Gastroesophageal sphincter (tissue), 4 donors: ENCODE measurements at places on chromosomes 16 and 17. TPM values are rescaled to one million over a fixed set of nuclear protein-coding genes. Genes with fewer than 3 reads are reported as not detected.

GRCh38 chr17:64107500-64108236 lies 22.3 kb downstream of the ERN1 start:
- ATAC-seq: no peak

The DNAJA2 gene
- 75.8 TPM for total RNA-seq

DNA sequence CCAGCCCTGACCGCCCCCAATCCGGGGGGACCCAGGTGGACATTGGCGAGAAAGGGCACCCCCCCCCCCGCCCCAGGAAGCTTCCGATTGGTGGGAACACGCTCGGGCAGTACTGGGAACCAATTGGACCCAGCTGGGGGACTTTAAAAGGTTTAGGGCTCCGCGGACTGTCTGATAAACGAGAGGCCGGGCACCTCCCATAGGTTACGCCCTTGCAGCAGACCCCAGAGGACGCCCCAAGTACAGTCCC lies 245 bp downstream of the TMEM256 start:
- peak; percentile 65 for ATAC-seq

The FBXW10 gene
- not detected for total RNA-seq

GRCh38 chr16:15636392-15636873 lies 6.5 kb downstream of the MARF1 start:
- no peak for ATAC-seq

DNA sequence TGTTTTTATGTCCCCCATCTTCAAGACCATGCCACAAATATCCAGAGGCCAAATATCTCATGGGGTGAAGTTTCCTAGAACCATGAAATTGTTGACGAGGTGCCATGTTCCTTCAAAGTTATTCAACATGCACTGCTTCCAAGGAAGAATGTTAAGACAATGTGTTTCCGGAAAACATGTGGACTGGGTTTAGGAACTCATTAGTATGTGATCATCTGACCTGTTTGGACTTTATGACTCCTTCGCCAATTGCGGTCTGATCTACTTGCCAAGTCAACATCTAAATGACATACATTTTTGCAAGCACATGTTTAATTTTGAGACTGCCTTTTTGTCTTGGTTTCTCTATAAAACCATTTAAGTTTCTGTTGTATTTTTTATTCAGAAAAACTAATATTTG lies 234.8 kb downstream of the MAF start:
- ATAC-seq: no peak

DNA sequence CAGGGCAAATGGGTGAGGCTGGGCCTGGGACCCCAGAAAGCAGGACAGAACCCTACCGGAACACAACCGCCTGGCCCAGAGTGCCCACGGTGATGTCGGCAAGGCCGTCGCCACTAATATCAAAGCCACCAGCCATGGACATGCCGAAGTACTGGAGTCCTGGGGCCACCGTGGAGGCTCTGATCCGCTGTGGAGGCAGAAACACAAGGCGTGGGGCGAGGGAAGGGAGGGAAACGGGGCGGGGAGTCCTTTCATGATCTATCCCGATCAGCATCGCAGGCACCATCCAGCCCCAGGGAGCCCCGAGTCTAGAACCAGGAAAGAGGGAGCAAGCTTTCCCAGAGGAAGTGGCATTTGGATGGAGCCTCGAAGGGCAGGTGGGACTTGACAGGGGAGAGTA lies 26.6 kb downstream of the HASPIN start:
- no peak for ATAC-seq

DNA sequence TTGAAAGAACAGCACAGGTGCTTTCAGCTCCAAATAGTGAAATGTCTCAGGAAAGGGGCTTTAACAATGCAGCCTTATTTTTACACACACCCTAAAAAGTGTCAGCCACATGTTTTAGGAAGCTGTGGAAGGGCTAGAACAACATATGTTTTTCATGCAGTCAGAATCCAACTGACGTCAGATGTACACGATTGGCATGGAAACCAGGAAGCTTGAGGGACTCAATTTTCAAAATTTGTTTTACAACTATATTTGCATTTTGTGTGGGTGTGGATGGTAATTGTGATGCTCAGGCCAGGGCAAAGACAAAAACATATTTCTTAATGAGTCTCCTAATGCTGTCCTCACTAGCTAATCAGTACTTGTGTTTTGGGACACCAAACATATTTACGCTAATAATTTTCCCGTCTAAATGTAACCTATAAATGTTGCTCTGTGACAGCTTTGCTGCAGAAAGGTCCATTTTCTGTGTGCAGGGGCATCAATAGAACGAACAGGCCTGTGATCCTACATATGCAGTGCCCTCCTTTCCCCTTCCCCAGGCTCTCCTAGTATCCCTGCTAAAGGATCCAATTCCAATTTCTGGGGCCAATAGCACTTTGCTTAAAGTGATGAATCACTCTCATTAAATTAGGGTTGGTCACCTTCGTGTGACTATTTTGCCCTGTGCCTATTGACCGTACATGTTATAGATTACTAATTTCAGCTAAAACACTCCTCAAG lies 434.0 kb upstream of the CDH5 start:
- no peak for ATAC-seq

GRCh38 chr17:16314189-16314588 lies 39.1 kb downstream of the CENPV start:
- ATAC-seq: no peak

DNA sequence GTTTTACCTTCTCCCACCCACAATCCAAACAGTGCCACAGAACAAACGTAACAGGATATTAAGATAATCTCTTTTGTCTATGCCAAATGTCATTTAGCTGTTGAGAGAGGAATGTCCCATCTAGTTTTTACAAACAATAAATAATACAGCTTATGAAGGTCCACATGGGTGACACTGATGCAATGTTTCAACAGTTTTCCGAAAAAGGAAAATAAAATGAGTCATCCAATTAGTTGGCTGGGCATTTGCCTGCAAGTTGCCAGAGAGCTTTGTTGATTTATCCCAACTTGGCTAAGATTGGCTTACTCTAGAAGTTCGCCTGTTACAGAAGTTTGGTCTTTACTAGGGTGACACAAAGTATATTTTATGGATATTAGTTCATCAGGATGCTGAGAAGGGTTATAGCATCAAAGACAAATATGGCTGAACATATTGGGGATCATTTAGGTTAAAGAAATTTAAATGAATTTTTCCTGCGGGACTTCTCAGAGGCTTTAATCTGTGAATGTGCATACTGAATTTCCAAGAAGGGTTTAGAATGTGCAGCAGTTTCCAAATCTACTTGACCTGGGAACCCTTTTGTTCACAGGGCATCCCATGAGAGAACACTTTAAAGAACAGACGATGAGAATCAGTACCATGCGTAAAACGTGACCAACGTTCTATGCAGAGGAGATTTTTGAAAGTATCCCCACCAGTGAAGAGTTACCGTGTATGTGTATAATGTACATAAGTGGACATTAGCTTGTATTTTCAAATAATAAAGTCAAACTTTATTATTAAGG lies 73.1 kb downstream of the CDH13 start:
- ATAC-seq: peak; percentile 77

DNA sequence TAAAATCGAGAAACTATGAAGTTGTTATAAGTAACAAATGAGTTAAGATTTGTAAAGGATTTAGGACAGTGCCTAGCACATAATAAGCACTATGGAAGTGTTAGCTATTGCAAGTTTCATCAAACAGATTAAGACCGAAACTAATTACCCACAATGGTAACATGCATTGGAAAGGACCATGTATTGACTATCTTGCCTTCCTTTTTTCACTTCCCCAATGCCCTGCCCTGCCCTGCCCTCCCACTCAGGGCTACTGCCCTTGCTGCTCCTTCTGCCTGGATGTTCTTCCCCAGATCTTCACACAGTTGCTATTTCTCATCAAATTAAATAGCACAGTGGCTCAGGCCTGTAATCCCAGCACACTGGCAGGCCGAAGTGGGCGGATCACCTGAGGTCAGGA lies 202.1 kb upstream of the PSMD7 start:
- no peak for ATAC-seq

DNA sequence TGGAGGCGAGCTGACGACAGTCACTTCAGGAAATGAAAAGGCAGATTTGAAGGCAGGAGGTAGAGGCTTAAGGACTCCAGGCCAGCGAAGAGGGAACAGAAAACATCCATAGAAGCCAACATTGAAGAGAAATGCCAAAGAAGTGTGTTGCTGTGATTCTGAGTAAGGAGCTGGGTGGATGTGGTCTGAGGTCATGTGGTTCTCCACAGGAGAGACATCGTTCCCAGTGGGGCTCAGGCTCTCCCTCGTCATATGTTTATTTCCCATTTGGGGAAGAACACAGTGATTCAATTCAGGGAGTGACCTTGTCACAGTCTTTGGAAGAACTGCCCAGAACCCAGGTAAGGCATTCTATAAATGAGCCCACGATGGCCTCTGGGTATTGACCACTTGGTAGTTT lies 6.6 kb upstream of the PMP22 start:
- peak; percentile 21 for ATAC-seq

DNA sequence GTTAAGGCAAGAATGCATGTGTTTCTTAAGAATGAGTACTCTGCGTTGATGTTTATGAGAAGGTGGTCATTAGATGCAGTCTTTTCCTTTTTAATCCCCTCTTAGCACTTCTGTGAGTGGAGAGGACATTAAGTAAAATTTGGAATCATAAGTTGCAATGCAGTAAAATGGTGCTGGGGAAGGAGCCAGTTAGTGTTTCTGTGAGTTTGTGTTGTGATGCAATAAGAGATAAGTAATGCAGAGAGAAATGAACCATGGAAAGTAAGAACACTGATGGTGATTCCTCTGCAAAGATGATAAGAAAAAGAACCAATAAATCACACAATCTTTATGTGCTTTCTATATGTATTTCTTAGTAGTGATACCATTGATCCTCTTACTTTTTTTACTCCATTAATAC lies 20.0 kb downstream of the ABHD15 start:
- no peak for ATAC-seq

GRCh38 chr16:74926805-74927204 lies 58.1 kb downstream of the WDR59 start:
- no peak for ATAC-seq

The LDHD gene
- 5.8 TPM for total RNA-seq

DNA sequence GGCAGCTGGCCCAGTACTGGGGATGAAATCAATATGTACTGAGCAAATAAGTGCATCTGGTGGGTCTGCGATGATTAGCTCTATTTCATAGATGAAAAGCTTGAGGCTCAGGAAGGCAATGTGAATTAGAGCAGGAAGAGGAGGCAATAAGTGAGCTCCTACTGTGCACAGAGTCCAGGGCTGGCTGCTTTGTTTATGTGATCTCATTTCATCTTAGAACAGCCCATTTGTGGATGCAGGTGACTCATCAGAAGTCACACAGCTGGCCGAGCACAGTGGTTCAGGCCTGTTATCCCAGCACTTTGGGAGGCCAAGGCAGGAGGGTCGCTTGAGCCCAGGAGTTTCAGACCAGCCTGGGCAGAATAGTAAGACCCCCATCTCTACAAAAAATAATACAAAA lies 7.1 kb downstream of the TMEM114 start:
- no peak for ATAC-seq

DNA sequence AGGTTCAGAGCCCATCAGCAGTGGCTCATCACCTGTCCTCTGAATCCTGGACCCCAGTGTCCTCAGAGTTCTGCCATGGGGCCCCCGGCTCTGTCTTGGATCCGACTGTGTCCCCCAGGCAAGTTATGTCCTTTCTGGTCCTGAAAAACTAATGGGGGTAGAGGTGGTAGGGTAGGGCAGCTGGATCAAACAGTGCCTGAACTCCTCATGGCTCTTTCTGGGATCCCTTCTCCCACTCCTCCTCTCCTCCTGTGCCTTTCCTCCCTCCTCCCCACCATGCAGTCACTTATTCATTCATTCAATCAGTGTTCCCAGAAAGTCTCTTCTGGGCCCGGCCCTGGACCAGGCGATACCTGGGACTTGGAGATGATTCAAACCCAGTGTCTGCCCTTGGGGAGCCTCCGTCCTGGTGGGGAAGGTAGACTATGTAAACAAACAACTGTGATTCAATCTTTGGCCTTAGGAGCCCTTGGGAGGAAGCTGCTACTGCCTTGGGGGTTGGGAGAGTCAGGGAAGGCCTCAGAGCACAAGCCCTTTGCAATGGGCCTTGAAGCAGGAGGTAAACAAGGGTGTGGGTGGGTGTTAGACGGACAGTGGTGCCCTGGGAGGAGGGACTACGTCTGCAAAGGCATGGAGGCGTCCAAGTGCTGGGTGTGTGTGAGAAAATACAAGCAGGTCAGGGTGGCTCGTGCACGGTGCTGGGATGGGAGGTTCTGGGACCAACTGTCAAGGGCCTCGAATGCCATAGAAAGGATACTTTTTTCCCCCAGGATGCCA lies 6.4 kb upstream of the FAM83G start:
- no peak for ATAC-seq

The CEP295NL gene
- 1.6 TPM for total RNA-seq

- no peak for ATAC-seq
Measured at GRCh38 chr17:75570772-75571171, 16.8 kb upstream of the MYO15B start.

DNA sequence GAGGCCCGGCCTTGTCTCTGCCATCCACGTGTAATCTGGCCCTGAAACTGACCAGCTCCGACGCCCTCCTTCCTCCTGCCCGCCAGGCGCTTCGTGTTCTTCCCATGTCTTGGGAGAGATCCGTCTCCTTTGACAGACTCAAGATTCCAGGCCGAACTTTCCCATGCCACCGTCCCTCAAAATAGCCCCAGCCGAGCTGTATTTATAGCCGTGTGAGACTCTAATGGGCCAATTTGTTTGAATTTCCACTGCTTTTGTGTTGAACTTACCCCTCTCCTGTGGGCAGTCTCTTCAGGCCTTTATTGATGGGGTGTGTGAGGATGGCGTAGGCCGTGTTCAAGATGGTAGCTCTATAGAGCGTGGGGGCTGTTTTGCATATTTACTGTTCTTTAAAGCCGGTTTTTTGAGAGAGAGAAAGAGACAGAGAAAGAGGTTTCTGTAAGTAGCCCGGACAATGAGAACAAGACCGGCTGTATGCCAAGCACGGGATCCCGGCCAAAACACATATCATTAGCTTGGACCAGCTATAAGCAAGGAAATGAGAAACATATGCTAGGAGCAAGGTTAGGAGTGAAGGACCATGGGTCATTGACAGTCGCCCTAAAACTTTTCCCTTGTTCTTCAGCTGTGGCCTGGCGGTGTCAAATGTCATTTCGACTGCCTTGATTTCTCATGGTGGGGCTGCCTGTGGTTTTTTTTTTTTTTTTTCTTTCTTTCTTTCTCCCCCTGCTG lies 124.5 kb upstream of the ZFHX3 start:
- peak; percentile 31 for ATAC-seq

GRCh38 chr17:44793885-44794842 lies 35.4 kb downstream of the ADAM11 start:
- no peak for ATAC-seq
